ENCODE measurements at places on chromosomes 6 and 20. TPM values are rescaled to one million over a fixed set of nuclear protein-coding genes. Genes with fewer than 3 reads are reported as not detected.

Gene MEP1A
- not detected for total RNA-seq

Gene SYNGAP1
- 33.5 TPM for total RNA-seq

Gene ARMC12
- total RNA-seq, result 1.9 TPM

Gene C20orf144
- 0.46 TPM for total RNA-seq

Gene RSPO4
- total RNA-seq, result 0.50 TPM

Gene TRIM40
- total RNA-seq, result not detected

Gene DTD1
- total RNA-seq, result 12.4 TPM

Gene RBM39
- total RNA-seq, result 328 TPM

Gene MYH7B
- total RNA-seq, result 2.6 TPM

Gene PNPLA1
- not detected for total RNA-seq

Gene ARFGEF3
- 0.72 TPM for total RNA-seq

Gene DACT2
- total RNA-seq, result not detected

Gene TAGAP
- total RNA-seq, result 2.3 TPM

Gene VWA7
- 1.7 TPM for total RNA-seq

Gene NR2E1
- total RNA-seq, result not detected

Gene SLC4A11
- not detected for total RNA-seq

Gene REM1
- 1.4 TPM for total RNA-seq

Gene MBOAT1
- total RNA-seq, result 13.4 TPM

All from ovary (tissue), 10 donors.